ENCODE measurements at places on chromosomes 3 and 15.
A peak's percentile ranks its signal among the peaks of the same experiment; 100 is the strongest.

GRCh38 chr3:25665315-25666280, 891 bp upstream of the TOP2B start:
- DNase-seq: peak; percentile 53

DNA sequence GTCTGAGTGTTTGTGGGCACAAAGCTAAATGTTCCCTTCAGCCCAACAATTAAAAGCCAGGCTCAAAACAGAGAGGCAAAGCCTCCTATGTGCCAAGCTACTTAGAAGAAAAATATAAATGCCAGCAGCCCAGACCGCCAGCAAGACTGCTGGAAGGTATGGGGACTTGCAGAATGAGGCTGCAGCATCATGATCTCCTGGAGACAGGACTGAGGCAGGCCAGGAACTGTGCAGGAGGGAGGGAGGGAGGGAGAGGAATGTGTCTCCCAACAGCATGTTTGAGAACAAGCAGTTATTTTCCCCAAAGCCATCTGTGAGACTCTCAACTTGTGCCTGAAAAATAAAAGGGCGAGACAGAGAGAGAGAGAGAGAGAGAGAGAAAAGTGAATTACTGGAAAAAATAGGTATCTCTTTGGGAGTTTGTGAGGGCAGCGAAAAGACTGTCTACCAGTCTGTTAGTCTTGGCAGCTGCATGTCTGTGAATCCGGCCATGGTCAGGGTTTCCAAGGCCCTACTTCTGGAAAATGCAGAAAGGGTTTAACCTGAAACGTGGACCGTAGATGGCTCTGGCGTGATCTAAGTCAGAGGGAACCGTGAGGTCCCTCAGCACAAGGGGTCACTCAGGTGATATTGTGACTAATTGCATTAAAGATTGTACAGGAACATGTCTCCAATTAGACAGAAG, 139.7 kb upstream of the COL8A1 start:
- no peak for DNase-seq

DNA sequence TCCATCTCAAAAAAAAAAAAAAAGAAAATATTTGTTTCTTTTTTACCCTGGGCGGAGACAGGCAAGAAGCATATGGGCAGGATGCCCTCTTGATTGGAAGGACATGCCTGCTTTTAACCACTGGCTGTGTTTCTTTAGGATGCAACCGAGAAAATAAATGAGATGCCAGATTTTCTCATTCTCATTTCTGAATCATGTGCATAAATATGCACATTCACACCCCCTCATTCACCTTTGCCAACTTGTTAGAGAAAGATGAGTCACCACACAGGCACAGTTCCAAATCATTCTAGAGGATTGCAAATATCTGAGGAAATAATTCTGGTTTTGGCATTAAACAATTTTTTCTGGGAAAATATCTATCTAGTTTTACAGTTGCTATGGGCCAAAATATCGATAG, 3.3 kb downstream of the LIPH start:
- peak; percentile 15 for DNase-seq

DNA sequence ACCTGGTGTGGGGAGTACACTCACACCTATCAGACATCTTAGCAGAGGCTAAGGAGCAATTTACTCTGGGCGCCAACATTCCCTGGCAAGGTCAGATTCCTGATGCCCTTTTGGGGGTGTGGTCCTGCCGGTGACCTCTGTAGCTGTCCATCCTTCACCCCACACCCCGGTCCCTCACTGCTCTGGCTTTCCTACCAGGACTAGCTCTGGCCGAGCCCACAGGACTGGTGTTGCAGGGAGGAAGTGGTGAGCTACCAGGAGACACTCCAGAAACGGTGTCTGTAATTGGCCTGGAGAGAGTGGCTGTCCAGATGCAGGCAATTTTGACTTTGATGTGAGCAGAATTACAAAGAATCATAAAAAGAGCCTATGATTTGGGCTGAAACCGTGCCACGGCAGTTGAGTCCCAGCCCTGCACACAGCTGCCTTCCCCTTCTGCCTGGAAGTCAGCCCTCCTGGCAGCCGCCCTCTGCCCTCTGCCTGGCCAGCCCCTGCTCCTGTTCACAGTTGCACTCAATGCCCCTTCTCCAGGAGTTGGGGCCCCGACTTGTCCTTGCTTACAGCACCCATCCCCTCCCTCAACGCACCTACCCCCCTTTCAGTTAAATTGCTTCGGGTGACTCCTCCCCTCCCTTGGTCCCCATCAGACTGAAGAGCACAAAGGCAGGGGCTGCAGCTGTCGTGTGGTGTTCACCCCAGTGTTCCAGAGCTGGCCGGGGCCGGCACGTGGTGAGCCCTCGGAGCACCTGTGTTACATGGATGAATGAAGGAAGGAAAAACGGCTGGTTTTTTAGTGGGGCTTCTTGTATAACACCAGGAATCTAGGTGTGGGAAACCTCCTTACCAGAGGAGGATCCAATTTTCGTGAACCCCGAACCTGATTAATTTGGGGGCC, 80.2 kb upstream of the TPM1 start:
- DNase-seq: no peak

- no peak for DNase-seq
These were observed 96.0 kb upstream of the PPP2R3A start for GRCh38 chr3:135869439-135870105.

DNA sequence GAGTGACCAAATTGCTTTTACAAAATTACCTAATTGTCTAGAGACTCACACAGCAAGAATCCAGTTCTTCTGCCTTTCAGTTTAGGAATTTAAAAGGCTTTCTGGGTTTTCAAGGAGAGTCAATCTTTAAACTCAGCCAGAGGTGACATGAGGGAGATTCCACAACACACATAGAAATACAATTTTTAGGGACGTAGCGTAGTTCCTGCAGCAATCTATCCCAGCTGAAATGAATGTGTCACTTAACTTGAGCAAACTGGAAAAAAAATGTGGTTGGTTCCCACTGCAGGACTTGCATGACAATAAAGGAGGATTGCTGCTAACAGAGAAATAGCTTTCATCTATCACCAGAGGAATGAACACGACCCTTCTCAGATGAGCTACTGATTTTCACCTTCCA, 269.7 kb downstream of the OTOL1 start:
- no peak for DNase-seq

DNA sequence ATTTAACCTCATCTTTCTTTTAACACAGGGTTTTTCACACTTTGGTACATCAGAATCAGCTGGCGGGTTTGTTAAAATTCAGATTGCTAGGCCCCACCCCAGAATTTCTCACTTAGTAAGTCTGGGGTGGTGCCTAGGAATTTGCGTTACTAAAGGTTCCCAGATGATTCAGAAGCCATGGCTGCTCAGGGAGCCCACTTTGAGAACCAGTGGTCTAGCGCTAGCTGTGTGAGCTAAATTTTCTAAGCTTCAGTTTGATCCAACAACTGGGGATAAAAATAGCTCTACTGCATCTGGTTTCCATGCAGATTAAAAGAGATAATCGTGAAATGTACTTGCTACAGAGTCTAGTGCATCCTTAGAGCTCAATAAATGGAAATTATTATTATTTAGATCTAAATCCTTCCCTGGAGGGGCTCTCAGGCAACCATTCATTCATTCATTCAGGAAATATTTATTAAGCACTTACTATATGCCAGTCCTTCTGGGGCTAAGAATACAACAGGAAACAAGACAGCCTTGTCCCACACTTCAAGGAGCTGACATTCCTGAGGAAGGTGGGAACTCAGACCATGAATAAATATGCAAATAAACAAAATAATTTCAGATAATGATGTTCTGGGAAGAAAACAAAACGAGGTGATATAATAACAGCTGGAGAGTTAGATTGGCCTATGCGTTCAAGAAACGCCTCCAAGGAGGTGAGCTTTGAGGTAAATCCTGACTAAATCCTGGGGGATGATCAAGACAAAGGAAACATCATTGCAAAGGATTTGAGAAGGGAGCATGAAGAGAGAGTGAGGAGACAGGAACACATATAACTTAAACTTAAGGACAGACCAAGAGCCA, 3.9 kb upstream of the CIDEC start:
- no peak for DNase-seq

DNA sequence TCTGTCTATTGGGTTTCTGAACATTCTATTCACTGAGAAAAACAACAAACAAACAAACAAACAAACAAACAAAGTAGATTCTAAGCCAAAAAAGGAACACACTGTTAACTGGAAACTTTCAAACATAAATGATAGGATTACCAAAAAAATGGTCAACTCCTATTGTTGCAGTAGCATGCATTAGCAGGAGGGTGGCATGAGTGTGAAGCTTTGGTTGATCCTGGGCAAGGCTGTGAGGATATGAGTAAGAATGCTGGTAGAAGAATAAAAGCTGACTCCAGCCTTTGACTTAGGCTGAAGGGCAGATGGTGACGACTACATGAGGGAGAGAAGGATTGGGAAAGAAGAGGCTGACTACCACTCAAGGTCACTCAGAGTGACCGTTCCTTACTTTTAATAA, 810.3 kb downstream of the VGLL3 start:
- no peak for DNase-seq

GRCh38 chr3:185887066-185887465, 50.7 kb downstream of the TRA2B start:
- no peak for DNase-seq

DNA sequence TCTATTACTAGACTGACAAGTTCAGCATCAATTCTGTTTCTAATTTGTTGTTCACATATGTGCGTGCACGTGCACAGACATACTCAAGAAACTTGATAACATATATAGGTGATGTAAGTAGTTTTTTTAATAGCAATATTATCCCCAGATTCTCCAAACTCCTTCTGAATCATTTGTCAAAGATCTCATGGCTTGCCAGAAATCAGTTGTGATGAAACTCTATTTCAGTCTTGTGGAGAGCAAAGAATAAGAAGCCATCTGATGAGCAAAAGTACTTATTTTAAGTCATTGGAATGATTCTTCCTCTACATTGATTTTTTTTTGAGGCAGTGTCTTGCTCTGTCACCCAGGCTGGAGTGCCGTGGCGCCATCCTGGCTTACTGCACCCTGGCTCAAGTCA, 167.0 kb upstream of the TBL1XR1 start:
- DNase-seq: no peak

DNA sequence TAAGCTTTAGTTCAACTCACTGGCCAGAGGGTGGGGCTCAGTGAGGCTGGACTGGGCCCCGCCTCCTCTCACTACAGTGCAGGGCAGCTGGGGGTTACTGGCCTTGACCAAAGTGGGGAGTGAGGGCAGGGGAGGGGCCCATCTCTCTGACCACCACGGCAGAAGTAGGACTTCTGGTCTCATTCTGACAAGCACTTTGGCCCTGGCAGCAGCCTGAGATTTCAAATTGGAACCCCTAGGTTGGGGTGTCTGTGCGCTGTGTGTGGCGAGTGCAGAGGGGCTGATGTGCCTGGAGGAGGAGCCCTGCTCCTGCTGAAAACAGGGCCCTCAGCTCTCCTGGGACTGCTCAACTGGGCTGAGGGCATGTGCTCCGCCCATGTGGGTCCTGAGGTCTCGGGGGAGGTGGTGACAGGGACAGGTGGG, 60.3 kb upstream of the RPL32 start:
- DNase-seq: no peak

DNA sequence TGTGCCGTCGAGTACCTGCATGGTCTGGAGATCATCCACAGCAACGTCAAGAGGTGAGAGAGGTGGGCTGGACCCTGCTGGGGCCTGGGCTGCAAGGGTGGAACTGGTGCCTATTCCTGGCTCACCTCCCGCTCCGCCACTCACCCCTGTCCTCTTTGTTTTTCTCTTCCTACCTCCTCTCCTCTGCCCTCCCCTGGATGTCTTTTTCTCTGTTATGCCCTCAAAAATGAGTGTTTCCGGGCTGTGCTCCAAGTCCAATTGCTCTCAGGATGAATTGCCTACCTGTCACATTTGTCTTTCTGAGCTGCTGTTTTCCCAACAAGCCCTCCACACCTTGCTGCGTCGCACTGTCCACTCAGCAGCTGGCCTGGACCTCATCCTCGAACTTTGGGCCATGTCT, 28.5 kb upstream of the TATDN2 start:
- no peak for DNase-seq

DNA sequence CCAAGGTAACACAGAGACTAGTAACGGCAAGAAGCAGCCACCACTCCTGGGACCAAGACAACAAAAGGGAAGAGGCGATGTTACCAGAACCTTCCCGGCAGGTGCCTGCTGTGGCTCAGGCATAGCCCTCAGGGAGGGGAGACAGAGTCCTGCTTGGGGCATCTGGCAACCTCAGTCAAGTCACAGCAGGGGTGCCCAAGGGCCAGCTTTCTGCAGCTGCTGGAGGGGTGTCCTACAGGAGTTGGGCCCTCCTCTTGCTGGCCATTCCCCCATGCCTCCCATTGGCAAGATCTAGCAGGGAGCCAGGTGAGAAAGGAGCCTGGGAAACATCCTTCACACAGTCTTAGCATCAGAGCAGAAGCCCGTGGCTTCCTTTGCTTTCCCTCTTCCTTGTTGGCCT, 197.3 kb upstream of the IL12A start:
- DNase-seq: no peak

- peak; percentile 84 for DNase-seq
These were observed 67.1 kb downstream of the MB21D2 start for GRCh38 chr3:192850451-192850981.

GRCh38 chr3:18544146-18544545, 119.0 kb upstream of the SATB1 start:
- DNase-seq: no peak

GRCh38 chr3:167930453-167930852, 165.3 kb downstream of the GOLIM4 start:
- DNase-seq: no peak

DNA sequence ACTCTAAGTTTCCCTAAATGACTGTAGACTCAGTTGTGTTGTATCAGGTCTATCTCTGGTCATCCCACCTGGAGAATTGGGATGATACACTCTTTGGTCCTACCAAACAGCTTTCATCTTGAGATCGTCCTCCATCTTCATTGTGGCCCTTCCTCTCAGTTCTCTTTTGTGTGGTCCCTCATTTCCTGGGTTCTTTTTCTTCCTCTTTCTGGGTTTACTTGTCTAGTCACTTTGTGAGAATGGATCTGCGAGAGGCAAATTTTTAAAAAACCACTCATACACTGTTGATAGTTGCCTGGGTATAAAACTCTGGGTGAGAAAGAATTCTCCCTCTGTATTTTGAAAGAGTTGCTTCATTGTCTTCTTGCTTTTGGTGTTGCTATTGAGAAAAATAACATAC, 6.0 kb upstream of the AMOTL2 start:
- no peak for DNase-seq

GRCh38 chr3:100443690-100444089, 42.4 kb downstream of the LNP1 start:
- DNase-seq: no peak

DNA sequence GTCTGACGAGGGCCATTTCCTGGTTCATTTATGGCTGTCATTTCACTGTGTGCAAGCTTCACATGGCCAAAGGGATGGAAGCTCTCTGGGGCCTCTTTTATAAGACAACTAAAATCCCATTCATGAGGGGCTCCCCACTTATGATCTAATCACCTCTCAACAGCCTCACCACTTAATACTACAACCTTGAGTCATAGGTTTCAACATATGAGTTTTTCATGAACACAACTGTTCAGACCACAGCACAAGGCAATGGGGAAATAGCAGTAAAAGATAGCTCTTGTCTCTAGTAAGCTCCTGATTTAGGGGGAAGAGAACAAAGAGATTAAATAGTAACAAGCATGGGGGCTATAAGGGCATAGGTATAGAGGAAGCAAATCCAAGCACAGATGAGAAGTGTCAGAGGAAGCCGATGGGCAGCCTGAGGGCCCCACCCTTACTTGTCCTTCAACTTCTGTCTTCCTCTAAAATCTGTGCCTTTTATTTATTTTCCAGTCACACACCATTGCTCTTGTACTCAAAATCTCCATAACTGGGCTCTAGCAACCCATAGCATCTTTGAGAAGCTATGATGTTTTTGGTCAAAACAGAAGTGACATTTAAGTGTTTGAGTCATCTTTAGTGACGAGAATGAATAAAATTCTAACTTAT, 329.1 kb downstream of the UNC13C start:
- peak; percentile 2 for DNase-seq

- DNase-seq: no peak
These were observed 25.9 kb upstream of the UACA start for GRCh38 chr15:70789213-70789612.
